ENCODE measurements at places on chromosomes 11 and 22.

DNA sequence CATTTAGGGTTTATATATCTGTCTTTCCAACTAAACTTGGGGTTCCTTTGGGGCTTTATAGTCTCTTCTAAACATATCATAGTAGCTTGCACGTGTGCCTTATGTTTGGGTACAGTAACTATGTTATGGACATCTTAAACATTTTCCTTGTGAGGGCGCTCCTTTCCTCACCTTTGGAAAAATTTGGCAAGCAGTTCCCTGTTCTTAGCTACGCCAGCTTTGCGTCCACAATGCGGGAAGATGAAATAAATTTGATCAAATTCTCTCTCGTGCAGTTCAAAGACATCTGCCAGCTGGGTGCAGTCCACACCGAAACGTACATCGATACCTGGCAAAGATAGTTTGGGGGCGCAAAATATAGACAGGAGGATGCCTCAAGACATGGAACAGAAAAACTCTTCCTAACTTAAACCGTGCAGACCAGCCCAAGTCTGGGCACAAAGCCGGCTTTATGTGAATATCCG lies 548 bp downstream of the FDXACB1 start:
- DNase-seq, result no peak

DNA sequence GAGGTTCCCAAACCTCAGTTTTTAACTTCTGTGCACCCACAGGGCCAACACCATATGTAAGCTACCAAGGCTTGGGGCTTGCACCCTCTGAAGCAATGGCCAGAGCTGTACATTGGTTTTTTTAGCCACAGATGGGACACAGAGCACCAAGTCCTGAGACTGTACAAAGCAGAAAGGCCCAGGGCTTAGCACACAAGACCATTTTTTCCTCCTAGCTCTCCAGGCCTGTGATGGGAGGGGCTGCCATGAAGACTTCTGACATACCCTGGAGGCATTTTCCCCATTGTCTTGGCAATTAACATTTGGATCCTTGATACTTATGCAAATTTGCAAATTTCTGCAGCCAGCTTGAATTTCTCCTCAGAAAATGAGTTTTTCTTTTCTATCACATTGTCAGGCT lies 23.4 kb downstream of the CNTF start:
- no peak for DNase-seq

GRCh38 chr11:576811-577610 lies 741 bp downstream of the PHRF1 start:
- DNase-seq, result no peak

DNA sequence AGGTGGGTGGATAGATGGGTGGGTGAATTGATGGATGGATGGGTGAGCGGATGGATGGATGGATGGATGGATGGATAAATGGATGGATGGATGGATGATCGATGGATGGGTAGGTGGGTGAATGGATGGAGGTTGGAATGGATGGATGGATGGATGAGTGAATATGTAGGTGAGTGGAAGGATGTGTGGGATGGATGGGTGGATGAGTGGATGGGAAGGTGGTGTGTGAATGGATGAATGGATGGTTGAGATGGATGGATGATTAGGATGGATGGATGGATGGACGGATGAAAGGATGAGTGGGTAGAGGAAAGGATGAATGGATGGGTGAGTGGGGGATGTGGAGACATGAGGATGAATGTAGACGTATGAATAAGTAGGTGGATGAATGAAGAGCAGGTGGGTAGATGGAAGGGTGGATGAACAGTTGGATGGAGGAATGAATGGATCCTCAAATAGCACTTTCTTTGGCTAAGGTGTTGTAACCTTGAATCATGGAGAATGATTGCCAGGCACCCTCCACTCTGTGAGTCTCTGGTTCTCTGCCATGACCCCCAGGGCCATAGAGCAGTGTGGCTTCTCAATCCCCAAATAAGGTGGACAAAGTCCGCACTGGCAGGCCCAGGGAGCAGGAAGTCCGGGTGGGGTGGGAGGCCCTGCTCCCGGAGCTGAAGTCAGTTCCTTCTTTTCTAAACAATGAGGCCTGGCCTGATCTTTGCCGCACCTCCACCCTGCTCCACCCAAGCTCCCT lies 36.9 kb downstream of the IGF2 start:
- no peak for DNase-seq

DNA sequence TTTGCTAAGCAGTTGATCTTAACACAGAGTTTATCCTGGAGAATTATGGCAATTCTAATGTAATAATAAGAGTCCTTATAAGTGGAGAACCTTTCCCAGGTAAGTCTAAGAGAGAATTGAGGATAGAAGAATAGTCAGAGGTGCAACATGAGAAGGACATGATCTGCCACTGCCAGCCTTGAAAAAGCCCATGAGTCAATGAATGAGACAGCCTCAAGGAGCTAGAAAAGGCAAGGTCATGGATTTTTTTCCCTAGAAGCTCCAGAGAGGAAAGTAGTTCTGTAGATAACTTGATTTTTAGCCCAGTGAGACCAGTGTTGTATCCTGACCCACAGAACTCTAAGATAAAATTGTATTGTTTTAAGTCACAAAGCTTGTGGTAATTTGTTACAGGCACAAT lies 16.9 kb downstream of the MS4A6A start:
- DNase-seq, result no peak

GRCh38 chr11:133946541-133947318 lies 10.0 kb downstream of the IGSF9B start:
- DNase-seq, result no peak

- no peak for DNase-seq
Observed at GRCh38 chr11:129694538-129694937, 121.1 kb upstream of the TMEM45B start.

DNA sequence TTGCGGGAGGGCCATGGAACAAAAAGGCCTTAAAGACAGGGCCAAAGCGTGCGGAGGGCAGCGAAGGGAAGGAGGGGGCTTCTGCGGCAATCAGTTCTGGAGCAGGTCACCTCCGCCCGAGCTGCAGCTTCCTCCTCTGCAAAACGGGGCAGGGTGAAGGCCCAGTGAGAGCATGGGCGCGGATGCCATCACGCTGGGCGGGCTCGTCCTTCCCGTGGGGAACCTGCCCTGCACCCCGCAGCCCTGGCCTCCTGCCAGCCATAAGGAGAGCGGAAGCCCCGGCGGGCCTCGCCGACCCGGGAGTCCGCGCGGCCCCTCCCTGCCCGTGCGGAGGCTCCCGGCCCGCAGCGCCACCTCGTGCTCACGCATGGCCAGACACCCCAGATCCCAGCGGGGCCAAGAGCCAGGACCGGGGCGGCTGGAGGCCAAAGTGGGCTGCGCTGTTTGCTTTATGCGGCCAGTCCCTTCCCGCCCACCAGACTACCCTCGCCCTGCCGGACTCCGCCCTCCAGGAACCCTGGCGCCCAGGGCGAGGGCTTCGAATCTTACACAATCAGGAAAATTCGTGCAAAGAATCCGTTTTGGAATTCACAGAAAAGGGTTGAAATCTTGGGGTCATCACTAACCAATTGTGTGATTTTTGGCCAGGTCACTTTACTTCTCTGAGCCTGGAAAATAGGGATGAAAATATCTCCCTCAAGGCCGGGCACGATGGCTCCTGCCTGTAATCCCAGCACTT lies 16.1 kb downstream of the TSKU start:
- peak; percentile 10 for DNase-seq

GRCh38 chr11:63020671-63021291 lies 5.1 kb upstream of the SLC22A8 start:
- no peak for DNase-seq

DNA sequence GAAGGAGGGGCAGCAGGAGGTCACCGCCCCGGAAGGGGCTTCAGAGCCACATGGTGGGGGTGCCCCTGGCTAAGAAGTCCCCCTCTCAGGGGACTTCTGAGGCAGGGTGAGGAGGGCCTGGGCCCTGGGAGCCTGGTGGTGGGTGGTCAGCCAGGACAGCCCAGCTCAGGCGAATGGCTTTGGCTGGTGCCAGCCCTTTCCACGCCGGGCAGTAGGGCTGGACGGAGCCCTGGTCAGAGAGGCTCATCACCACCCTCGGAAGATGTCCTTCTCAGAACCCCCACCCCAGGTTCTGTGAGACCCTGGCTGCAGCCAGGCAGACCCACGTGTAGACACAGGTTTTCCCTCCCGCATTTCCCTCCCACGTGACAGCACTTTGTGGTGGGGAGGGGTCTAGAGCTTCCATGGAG lies 35.9 kb downstream of the OSBPL5 start:
- no peak for DNase-seq

GRCh38 chr22:36160499-36160942 lies at the start of gene APOL3:
Gene APOL3, minus strand, starts transcription at chr22:36160755. Its CDS starts 11,700 bp downstream, at chr22:36149055.
- no peak for DNase-seq

- no peak for DNase-seq
Observed at GRCh38 chr11:3959015-3959902, 103.8 kb downstream of the STIM1 start.

GRCh38 chr11:122354025-122354697 lies 238.1 kb upstream of the BLID start:
- DNase-seq, result no peak

DNA sequence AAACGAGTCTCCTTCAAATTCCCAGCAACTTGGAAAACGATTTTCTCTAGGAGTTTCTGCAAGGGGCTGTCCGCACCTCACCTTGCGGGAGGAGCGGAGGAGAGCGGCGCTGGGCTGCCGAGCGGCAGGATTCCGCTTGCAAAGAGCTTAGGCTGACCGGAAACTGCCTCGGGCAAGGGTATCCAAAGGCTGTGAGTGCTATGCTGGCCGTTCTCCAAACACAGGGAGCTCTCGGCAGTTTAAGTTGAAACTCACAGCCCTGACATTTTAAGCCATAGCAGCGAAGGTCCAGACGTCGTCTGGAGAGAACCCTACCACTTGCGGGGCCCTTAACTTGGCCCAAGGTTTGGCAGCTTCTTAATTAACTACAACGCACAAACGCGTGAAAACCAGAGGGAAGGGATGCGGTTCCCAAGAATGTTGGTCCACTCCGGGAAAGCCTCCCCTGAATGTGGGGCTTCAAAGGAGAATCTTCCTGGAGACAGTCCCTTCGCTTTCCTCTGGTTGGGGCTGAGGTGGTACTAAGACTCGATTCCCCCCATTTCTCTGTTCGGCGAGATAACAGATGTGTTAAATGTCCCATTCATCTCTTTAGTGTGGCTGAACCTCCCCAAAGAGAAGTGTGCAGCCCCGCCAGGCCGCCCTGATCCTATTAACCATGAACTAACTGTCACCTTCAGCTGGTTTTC lies 1.1 kb upstream of the DBX1 start:
- no peak for DNase-seq

- no peak for DNase-seq
Observed at GRCh38 chr11:127106938-127107337, 106.4 kb upstream of the KIRREL3 start.

- DNase-seq, result no peak
Observed at GRCh38 chr11:93520726-93521509, 22.3 kb downstream of the SMCO4 start.

GRCh38 chr11:15725246-15725645 lies 610.5 kb downstream of the INSC start:
- DNase-seq, result no peak

- DNase-seq, result no peak
Observed at GRCh38 chr11:86802601-86803051, 2.3 kb downstream of the PRSS23 start.

DNA sequence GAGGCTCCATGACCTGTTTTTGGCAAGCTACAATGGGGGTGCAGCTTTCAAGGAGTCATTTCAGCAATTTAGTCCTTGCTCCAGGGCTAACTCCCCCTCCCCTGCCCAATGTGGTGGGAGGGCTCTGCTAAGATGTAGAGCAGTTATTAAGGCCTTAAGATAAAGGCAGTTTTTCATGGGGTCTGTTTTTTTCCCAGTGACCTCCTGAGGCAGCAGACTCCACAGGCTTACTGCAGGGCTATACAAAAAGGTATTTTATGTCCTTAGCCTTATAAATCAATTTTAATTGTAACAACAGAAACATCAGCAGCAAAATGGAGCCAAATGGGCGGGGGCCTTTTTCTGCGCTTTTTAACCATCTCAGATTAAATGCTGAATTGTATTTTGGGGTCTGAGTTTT lies 192.3 kb downstream of the KIRREL3 start:
- DNase-seq, result no peak

DNA sequence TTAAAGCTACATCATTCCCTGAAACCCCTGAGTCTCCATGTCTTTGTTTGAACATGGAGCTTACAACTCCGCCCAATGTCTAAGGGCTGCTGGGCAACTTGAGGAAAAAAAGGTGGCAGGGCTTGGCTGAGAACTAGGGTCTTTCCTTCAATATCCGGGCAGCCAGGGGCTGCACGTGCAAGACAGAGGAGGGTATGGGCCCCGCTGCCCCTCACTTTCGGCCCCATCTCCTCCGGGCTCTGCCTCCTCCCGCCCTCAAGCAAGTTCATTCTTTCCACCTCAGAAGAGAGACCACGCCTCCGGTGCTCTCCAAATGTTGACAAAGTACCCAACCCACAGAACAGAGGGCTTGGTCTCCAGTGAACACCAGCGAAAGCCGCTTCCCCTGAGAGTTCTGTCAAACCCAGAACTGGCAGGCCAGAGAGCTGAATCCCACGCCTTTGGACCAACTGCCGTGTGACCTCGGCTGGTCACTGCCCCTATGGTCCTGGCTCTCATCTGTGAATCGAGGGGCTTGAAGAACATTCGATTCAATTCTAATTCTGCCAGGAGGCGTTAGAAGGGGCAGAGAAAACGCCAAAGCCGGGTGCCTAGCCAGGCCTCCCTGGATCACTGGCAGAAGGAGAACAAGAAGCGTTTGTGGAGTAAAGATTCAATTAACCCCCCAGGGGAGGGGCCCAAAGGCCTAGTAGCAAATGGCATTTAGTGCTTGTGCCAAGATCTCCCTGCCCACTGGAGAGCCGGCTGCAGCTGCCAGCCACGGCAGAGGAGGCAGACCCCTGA lies 7.3 kb downstream of the PDGFB start:
- no peak for DNase-seq

DNA sequence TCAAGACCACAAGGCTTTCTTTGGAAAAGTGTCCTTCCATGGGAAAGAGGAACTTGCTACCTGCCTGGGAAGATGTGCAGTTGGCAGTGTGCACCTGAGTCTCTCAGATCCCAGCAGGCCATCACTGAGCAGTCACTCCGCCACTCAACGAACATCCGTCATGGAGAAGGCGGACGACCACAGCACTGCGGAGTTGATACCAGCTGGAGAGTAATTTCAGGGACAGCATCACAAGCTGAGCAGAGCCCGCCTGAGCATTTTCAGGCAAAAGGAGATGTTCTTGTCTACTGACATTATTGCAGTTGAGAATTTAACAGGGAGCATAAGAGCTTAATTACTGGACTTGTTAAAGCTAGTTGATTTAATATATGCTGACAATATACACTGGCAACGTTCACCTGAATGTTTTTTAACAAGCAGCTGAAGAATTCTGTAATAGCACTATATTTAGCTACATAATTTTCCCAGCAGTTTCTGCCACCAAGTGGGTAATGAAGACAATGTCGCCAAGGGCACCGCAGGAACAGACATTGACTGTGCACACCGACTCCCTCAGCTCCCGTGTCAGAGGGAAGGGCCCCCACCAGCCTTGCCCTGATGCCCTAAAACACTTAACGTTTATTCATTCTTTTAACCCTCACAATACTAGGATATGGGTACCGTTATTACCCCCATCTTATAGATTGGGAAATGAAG lies 52.4 kb upstream of the ARFGAP3 start:
- no peak for DNase-seq

- DNase-seq, result no peak
Observed at GRCh38 chr22:47899894-47900293, 1137.4 kb downstream of the TBC1D22A start.

- DNase-seq, result no peak
Observed at GRCh38 chr22:45889539-45890350, 87.2 kb downstream of the WNT7B start.

- DNase-seq, result no peak
Observed at GRCh38 chr22:26432619-26433311, 3.7 kb downstream of the ASPHD2 start.

- no peak for DNase-seq
Observed at GRCh38 chr11:45333001-45333971, 47.1 kb upstream of the SYT13 start.

Measured in GOT3 (cell line).